NCI-H187 (cell line): ENCODE measurements at places on chromosomes 2 and 18.

DNA sequence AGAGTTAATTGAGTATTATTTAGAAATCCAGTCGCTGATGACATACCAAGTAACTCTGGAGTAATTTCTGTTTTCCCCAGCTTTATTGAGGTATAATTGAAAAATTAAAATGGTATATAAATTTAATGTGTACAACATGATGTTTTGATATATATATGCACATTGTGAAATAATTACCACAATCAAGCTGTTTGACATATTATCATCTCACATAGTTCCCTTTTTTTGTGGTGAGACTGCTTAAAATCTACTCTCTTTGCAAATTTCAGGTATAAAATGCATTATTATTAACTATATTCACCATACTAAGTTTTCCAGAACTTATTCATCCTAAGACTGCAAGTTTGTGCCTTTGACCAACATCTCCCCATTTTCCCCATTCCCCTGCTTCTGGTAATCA, 25.0 kb upstream of the SPAG16 start:
- no peak for DNase-seq

DNA sequence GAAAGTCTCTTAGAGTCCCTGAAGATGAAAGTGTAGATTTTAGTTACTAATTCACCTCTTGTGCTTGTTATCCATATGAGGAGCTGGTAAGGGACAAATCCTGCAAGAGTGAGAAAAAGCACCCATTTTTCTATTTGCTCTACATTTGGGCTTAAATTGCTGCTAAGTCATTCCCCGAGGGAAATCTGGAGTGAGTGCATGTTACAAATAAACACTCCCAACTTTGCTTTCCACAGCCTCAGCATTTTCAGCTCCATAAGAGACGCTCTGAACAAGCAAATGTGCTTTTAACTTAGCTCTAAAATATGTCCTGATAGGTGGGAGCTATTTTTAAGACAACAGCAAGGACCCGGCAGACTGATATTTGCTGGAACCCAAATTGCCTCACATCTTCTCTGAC, 126.7 kb downstream of the DPP10 start:
- no peak for DNase-seq

- DNase-seq = no peak
Measured at GRCh38 chr2:222866358-222866960, 5.6 kb downstream of the ACSL3 start.

DNA sequence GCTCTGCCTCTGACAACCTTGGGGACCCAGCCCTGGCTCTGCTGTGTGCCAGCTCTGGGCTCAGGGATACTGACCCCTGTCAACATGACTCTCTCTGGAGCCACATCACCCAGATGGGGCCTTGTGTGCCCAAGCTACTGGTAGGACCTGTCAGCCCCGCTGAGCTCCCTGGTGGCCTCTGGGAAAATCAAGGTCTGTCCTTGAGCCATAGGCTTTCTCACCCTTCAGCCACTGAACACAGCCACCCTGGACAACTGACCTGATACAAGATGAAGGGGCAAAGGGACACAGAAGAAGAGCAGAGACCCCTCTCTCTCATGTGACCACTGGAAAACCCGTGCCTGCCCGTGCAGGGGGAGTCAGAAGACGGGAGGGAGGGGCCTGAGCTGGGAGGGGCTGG, 7.8 kb downstream of the CCDC74A start:
- no peak for DNase-seq

DNA sequence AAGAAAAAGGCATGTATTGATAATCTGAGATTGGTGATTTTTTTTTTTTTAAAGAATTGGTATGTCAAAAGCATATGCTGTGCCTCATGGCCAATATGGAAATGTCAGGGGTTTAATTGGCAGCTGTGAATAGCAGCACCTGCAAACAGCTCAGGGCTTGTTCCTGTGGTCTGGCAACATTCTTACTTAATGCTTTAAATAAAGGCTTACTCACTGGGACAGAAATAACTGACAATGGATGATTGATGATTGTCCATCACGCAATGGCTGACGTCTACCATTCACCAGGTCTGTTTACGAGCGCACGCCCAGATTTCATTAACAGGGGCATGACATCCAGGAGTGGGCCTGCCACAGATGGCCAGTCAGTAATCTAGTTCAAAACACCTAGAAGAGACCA, 66.7 kb downstream of the ETAA1 start:
- DNase-seq = peak; percentile 68

- no peak for DNase-seq
Measured at GRCh38 chr2:317501-318424, 29.9 kb upstream of the ALKAL2 start.

DNA sequence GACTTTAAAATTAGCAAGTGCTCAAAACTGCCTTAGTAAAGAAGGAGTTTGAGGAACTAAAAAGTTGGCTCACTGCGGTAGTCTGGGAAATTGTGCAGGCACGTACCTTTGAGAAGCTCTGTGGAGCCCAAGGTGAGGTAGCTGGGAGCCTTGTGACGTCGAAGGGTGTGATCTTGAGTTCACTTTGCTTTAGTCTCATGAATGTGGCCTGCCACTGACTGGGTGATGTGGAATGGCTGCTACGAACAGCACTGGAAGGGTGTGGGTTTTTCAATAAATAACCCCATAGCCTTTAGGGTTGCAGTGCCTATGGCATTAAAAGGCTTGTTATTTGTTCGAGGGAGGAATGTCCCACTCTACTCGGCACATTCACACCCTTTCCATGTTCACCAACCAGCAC, 312.3 kb downstream of the PRKCE start:
- DNase-seq = no peak

DNA sequence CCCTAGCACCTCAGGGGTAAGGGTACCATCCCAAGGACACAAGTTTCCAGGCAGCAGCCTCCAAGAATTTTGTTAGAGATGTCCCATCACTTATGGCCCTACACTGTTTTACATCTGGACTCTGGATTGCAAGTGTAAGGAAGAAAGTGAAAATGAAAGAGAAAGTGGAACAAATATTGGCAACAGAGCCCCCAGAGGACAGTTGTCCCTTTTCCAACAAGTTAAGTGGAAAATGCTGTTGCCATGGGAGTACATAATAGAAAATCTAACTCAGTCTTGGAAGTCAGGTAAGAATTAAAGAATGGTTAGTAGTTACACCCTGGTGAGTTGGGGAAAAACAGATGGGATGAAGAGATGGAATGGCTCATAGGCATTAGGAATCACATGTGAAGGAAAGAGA, 50.6 kb downstream of the TTC21B start:
- no peak for DNase-seq

DNA sequence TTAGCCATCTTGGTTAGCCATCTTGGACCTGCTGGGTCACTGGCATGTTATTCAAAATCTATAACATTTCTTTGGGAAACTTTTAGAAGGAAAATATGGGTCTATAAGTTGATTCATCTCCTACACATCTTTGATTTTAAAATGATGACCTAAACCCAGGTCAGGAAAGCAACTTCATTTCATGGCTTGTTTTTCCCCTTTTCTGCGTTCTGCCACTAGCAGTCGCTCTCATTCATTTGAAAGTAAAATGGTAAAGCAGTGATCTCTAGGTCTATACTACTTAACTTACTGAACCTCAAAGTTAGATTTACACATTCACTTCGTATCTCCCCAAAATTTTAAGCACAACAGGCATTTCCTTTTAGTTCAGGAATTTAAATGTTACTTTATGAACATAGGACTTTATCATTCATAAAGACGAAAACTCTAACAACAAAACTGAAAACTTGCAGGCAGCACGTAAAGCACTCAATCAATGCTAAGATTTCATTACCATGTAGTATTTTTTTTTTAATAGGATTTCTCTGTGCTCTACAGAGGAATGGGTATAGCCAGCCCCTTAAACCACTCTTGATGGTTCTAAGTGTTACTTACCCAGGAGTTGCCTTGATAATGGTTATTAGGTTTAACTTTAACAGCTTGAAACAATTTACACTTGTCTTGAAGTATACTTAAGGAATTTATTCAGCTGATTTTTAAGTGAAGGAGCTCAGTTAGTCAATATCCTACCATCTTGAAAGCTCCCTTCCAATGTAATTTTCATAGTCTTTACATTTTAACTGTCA, 62.5 kb downstream of the GORASP2 start:
- DNase-seq = no peak

GRCh38 chr2:129233751-129234406, 745.6 kb upstream of the RAB6C start:
- no peak for DNase-seq

GRCh38 chr2:17181051-17181752, 337.0 kb downstream of the RAD51AP2 start:
- peak; percentile 13 for DNase-seq

DNA sequence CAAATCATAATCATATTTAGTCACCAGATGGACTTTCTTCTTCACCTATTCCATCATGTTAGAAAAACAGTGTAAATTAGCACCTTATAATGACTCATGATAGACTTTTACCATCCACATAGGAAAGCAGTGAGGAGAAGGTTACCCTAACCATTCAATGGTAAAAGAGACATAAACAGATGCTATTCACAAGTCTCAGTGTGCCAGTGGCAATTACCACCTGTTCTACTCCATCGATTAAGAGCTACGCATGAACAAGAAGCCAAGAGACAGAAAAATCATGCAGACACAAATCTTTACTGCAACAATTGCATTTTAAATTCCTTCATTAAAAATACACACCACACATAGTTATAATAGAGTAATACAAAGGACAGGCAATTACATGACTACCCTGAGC, 106.7 kb upstream of the CHAC2 start:
- DNase-seq = no peak

- DNase-seq = no peak
Measured at GRCh38 chr2:173199294-173199693, 123.6 kb downstream of the MAP3K20 start.
